Keratinocyte (primary cell): ENCODE measurements at places on chromosomes 13 and 19. TPM values are rescaled to one million over a fixed set of nuclear protein-coding genes. Genes with fewer than 3 reads are reported as not detected.

- DNase-seq = peak; percentile 23
These were observed 752 bp downstream of the PDCD5 start for GRCh38 chr19:32581705-32582179.

DNA sequence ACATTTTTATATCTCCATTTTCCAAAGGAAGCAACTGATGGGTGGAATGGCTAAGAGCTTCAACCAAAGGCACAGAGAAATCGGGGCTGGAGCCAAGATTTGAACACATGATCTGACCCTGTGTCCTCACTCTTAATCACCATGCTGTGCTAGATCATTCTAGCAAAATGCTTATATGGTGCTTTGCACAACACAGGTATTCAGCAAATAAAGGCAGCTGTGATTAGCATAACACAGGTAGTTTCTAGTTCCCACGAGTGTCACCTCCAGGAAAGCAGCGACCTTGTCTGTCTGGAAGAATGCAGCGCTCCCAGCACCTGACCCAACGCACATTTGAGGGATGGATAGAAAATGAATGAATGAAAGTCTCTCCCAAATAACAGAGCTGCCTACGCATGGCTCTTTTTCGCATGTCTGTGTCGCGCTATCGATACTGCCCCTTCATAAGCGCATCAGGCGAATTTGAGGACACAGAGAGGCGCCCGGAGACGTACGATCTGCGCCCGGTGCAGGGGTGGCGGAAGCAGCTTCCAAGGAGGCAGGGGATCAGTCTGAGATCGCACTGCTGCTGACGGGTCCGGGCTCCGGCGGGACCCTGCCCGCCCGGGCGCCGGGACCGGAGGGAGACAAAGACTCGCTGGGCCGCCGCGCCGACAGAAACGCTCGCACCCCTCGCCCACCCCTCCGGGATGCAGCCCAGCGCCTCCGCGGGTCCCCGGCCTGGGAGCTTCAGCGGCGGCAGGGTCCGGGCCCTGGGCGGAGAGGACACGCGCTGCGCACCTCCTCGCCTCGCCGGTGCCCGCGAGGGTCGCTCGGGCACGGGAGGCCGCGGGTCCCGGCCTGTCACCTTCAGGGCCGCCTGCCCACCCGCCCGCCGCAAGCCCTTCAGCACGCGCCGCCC, 609 bp downstream of the EPS15L1 start:
- no peak for DNase-seq

DNA sequence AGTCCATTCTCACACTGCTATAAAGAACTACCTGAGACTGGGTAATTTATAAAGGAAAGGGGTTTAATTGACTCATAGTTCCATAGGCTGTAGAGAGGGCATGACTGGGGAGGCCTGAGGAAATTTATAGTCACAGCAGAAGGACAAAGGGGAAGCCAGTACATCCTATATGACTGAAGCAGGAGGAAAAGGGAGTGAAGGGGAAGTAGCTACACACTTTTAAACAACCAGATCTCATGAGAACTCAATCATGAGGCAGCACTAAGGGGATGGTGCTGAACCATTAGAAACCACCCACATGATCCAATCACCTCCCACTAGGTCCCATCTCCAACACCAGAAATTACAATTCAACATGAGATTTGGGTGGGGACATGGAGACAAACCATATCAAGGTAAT, 209.1 kb downstream of the DIAPH3 start:
- no peak for DNase-seq

- no peak for DNase-seq
These were observed 8.8 kb downstream of the GTPBP3 start for GRCh38 chr19:17346109-17346671.

Gene OR4F17
- polyA plus RNA-seq = not detected in 3 replicates

Gene GNA15
- polyA plus RNA-seq = 60.0 to 77.0 TPM (median 71.9 TPM) in 3 replicates
